ENCODE measurements at places on chromosomes 13 and 19. TPM values are rescaled to one million over a fixed set of nuclear protein-coding genes. Genes with fewer than 3 reads are reported as not detected.

Gene TLE6
- 0.23 TPM for total RNA-seq

Gene ZSCAN4
- not detected for total RNA-seq

Gene MAB21L1
- total RNA-seq = 0.39 TPM

Gene VSTM2B
- not detected for total RNA-seq

DNA sequence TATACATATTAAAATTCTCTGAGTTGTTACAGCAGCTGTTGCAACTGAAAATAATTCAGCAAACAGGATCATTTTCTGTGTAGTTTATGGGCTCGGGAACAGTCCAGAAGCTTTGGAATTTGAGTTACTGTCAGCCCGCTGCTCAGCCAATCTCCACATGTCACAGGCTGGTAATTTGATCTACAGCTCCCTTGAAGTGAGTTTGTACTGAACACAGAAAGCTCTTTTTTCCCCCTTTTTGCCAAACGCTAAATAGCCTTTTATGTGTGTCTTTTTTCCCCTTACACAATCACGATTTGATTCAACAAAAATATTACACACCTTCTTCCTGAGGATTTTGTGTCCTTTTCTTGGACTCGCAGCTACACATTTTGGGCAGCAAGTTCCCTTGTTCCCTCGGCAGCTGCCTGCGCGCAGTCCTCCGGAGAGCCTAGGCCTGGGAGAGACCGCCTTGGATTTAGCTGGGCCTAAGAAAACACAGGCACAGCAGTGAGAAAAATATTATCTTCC lies 371.4 kb downstream of the KCNRG start:
- DNase-seq = no peak

GRCh38 chr19:35164418-35164817 lies 9.9 kb downstream of the FXYD5 start:
- no peak for DNase-seq

GRCh38 chr13:45718992-45719391 lies 16.9 kb downstream of the CBY2 start:
- DNase-seq = no peak

DNA sequence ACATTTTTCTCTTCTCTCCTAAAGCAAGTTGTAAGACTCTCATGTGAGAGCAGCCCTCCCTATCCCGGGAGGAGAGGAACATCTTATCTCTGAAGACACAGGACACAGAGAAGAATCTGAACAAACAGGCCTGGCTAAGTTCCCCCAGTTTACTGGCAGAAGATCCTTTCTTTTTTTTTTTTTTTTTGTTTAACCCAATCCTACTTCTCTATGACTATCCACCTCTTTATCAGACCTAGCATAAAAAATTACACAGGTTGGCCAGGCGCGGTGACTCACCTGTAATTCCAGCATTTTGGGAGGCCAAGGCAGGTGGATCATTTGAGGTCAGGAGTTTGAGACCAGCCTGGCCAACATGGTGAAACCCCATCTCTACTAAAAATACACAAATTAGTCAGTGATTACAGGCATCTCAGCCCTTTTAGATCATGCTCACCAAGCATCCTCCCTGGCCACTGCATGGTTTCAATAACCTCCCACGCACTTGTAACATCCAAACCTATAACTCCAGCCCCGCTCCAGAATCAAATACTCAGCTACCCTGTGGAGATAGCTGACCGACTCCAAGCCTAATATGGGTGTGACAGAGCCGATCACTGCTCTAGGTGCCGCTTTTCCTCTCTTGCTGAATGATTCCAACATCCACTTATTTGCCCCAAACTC lies 27.3 kb upstream of the MUC16 start:
- no peak for DNase-seq

- DNase-seq = no peak
Observed at GRCh38 chr19:2609389-2610116, 92.9 kb downstream of the GNG7 start.

DNA sequence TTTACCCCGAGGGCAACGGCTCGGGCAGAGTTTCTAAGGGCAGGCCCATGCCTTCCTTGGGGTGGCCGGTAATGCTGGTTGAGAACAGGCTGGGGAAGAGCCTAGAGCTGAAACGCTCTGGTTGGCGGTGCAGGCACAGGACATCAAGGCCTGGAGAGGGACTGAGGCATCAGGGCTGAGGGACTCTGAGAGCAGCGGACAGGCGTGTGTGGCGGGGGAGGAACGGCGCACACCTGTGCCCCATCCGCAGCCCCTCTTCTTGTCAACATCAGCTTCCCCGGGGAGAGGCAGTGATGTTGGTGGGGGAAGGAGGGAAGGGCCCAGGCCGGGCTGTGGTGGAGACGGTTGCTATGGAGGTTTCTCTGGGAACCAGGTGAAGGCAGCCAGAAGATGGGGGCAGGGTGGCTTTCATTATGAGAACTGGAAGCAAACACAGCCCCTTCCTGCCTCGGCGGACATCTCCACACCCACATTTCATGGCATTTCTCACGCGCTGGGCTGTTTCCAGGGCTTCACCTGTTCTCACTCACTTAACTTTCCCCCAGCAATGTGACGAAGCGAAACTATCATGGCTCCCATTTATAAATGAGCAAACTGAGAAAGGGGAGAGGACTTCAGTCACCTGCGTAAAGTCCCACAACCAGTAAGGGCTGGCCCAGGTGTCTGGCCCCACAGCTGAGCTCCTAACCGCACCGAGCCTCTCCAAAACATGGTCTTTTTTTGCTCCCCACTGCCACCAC lies 8.2 kb upstream of the ATF5 start:
- DNase-seq = no peak
